Epithelial cell of umbilical artery (primary cell): ENCODE measurements at places on chromosomes 1 and 21. TPM values are rescaled to one million over a fixed set of nuclear protein-coding genes. Genes with fewer than 3 reads are reported as not detected.

The ADCY10 gene
- under 0.01 TPM in 2 replicates for total RNA-seq

The SPRR5 gene
- total RNA-seq, result not detected in 2 replicates

The FAM72C gene
- total RNA-seq, result 0.65 and 1.2 TPM in 2 replicates

The CYP4A22 gene
- total RNA-seq, result not detected in 2 replicates

The HTR1D gene
- 0.32 and 1.1 TPM in 2 replicates for total RNA-seq

The CLCA4 gene
- total RNA-seq, result not detected in 2 replicates

The ARHGEF10L gene
- 5.6 and 5.8 TPM in 2 replicates for total RNA-seq

The OR2L2 gene
- total RNA-seq, result not detected in 2 replicates

The TRIM17 gene
- not detected in 2 replicates for total RNA-seq

The LPAR3 gene
- 0.15 TPM in 1 of 2 replicates, not detected in the other for total RNA-seq

The GNG4 gene
- total RNA-seq, result not detected in 2 replicates

The SYT2 gene
- total RNA-seq, result not detected in 2 replicates

The SPRR2G gene
- not detected in 2 replicates for total RNA-seq

The HSD3B2 gene
- total RNA-seq, result not detected in 2 replicates

The DNAJC6 gene
- total RNA-seq, result 2.3 and 4.6 TPM in 2 replicates

The PLCH2 gene
- total RNA-seq, result not detected in 2 replicates
